ENCODE measurements at places on chromosomes 7 and 10. TPM values are rescaled to one million over a fixed set of nuclear protein-coding genes. Genes with fewer than 3 reads are reported as not detected.

DNA sequence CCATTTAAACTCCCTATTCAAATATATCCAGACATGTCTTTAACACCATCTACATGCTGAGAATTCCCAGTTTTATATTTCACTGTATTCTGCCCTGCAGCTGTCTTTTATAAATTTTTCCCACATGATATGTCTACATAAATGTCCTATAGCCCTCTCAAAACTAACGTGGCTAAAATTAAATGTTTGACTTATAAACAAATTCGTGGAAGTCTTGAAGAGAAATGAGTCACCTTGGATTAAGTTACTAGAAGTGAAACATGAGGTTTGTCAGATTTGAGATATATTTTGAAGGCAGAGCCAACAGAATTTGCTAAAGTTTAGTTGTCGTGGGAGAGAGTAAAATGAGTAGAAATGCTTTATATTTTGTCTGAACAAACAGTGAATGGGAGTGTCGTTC is 386.9 kb upstream of the CNTNAP2 start:
- no peak for DNase-seq

GRCh38 chr7:68235937-68236336 is 1239.3 kb downstream of the TYW1 start:
- no peak for DNase-seq

DNA sequence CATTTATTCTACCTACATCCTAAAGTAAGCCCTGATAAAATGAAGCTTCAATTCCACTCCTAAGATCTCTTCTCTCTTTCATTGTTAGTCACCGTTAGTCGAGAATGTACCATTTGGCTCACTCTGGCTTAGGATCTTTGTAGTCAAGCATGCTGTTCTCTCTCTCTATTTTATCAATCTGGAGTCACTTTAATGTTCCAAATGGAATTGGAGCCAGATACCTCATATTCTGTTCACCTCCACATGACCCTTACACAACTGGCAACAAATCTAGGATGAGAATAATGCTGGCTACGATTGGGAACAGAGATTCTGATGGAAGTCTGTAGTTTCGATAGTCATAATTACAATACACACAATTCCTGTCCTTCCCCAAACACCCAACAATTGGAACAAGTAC is 213.7 kb downstream of the TWIST1 start:
- no peak for DNase-seq

DNA sequence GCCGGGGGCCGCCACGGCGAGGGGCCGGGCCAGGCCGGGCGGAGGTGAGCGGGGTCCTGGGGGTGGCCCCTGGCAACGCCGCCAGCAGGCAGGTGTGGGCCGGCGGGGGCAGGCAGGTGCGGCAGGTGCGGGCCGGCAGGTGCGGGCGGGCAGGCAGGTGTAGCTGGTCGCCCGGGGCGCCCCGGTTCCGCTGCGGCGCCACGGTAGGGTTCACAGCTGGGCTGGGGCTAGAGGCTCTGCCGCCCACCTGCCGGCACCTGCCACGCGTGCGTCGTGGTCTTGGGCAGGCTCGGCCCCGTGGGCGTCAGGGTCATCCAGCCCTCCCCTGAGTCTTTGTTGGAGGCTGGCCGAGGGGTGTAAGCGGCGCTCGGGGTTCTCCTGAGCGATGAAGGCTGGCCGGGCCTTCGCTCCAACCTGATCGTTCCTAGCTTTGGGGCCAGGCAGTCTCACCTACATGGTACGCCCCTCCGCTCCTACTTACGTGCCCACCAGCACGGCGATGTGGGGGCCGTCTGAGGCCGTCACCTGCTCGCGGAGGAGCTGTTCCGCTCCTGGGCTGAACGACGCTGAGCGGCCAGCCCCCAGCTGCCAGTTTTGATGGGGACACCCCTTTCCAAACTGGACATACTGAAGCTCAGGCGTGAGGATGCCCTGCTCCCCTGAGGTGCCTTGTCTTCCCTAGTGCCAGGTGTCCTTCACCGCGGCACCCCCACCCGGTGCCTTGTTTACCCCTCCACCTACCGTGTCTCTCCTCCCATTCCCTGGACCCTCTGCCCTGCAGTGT is 493 bp downstream of the ZMIZ2 start:
- DNase-seq, result no peak

- DNase-seq, result no peak
These were observed 33.2 kb downstream of the ACBD5 start for GRCh38 chr10:27207350-27207749.

GRCh38 chr7:121139427-121139826 is 150.9 kb downstream of the CPED1 start:
- DNase-seq, result no peak

GRCh38 chr7:5470167-5470532 is 46.5 kb upstream of the TNRC18 start:
- no peak for DNase-seq

- no peak for DNase-seq
These were observed 37.0 kb downstream of the GSDME start for GRCh38 chr7:24720283-24720682.

DNA sequence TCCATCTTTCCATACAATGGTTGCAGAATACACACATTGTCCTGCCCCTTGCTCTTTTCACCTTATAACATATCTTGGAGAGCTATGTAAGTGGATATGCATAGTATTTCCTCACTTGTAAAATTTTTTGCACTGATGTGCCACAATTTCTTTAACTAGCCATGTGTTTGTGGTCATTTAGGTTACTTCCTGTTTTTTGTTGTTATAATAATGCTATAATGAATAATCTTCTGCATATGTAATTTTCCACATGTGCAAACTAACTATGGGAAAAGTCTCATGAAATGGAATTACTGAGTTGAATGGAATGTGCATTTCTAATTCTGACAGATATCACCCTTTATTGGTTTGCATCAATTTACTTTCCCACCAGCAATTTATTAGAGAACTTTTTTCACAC is 2.8 kb downstream of the TAS2R41 start:
- no peak for DNase-seq

- DNase-seq, result no peak
These were observed 85.2 kb upstream of the GLCCI1 start for GRCh38 chr7:7883394-7883793.

GRCh38 chr7:66043681-66044497 is 31.7 kb upstream of the ASL start:
- DNase-seq, result peak; percentile 29

DNA sequence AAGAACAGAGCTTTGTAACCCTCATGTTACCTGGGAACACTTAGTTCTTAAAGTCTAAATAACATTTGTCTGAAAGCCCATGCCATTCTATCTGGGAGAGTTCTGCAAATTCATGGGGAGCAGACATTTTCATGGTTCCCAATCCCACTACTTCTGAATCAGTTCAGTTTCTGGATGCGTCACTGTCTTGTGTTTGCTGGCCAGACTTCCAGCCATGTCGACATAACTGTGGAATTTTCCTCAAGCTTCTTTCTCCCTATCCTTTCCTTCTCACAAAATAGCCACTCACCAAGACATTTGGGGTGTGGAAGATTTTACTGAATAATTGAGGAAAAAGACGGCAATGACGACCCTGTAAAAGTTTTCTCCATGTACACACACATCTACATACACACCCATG is 272.5 kb downstream of the NEBL start:
- no peak for DNase-seq

The SPACDR gene
- polyA plus RNA-seq, result 0.99 TPM

The CAMK2B gene
- polyA plus RNA-seq, result 3.4 TPM

The SLC29A3 gene
- polyA plus RNA-seq, result 8.4 TPM

The SPOCK2 gene
- 140 TPM for polyA plus RNA-seq

The CYP3A5 gene
- polyA plus RNA-seq, result 1.6 TPM

The AMPH gene
- 16.3 TPM for polyA plus RNA-seq

Data from renal cortex interstitium (tissue), 15 donors.